ENCODE measurements at places on chromosomes 3 and 15.
A peak's percentile ranks its signal among the peaks of the same experiment; 100 is the strongest.

GRCh38 chr3:160169139-160169976 lies 55.9 kb upstream of the C3orf80 start:
- DNase-seq, result peak; percentile 92

DNA sequence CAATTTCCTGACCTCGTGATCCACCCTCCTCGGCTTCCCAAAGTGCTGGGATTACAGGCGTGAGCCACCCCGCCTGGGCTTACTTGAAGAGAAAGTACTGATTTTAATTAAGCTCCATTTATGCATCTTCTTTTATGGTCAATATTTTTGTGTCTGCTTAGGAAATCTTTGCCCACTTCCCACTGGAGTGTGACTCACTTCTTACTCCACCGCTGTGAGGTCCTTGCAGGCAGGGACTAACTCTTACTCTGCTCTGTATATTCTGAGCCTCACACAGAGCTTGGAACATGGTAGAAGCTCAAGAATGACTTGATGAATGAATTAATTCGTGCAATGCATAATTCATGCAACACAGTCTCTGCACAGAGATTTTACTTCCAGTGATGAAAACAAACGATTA lies 2.9 kb upstream of the TM4SF19 start:
- peak; percentile 58 for DNase-seq

GRCh38 chr3:195096053-195096452 lies 174.9 kb downstream of the XXYLT1 start:
- no peak for DNase-seq

DNA sequence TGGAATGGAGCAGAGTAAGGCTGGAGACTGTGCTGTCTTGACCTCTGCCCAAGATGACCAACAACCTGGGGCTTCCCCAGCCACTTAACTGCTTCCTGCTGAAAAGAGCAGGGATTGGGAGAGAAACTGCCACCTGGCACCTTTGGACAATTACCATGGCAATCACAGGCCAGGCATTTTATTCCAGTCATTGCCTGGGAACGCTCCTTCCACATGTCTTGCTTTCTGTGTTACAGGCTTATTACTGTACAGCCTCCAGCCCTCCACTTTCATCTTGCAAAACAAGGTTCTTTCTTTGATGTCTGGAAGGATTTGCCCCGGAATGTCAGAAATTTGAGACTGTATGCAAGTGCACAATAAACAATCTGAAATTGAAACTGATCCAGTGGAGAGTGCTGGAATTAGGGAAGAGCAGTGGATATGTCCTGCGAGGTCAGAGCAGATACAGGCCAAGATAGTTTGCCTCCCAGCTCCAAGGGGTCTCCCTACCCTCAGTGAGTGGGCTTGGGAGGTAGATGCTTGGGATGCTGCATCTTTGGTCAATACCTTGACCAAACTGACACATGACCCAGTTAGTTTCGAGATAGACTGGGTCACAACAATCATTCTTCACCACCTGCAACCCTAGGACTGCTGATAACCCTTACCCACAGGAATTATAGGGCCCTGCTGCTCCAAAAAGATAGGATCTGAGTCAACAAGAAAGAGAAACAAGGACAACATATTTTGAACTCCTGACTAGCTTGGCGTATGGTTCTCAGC lies 2.7 kb downstream of the PPP1R14D start:
- DNase-seq, result no peak

GRCh38 chr15:46652266-46652665 lies 1017.4 kb downstream of the SQOR start:
- no peak for DNase-seq

GRCh38 chr3:58899159-58899952 lies 150.5 kb downstream of the CFAP20DC start:
- peak; percentile 13 for DNase-seq

DNA sequence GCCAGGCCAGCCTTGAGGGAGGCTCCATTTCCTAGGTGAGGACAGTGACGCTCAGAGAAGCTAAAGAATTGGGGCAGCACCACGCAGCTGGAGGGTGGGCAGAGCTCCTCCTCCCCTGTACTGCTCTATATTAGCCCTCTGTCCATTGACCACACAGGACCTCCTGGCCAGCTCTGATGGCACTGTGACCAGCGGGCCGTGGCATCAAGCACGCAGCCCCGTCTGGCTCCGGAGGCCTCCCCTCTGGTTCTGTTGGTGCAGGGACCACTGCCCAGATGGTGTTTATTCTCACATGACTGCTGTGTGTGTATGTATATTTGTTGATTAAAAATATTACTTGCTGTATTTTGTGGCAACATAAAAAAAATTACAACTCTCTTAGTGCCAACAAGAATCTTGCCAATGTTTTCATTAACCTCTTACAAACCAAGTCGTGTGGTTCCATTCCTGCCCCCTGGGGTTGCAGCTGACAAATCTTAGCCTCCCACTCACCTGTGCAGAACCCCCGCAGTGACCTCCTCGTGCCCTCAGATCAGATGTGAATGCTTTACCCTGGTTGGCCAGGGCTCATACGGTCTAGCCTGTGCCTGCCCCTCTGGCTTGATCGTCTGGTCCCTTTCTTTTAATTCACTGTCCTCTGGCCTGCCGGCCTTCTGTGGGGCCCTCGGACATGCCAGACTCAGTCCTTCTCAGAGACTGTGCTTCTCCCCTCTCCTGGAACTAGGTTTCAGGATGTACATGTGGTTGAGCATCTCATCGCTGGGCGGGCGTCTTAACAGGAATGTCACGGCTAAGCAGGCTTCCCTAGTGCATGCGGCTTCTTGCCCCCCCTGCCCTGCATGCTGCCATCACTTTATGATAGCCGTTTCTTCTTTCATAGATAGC lies 14.8 kb downstream of the CHCHD6 start:
- DNase-seq, result no peak

DNA sequence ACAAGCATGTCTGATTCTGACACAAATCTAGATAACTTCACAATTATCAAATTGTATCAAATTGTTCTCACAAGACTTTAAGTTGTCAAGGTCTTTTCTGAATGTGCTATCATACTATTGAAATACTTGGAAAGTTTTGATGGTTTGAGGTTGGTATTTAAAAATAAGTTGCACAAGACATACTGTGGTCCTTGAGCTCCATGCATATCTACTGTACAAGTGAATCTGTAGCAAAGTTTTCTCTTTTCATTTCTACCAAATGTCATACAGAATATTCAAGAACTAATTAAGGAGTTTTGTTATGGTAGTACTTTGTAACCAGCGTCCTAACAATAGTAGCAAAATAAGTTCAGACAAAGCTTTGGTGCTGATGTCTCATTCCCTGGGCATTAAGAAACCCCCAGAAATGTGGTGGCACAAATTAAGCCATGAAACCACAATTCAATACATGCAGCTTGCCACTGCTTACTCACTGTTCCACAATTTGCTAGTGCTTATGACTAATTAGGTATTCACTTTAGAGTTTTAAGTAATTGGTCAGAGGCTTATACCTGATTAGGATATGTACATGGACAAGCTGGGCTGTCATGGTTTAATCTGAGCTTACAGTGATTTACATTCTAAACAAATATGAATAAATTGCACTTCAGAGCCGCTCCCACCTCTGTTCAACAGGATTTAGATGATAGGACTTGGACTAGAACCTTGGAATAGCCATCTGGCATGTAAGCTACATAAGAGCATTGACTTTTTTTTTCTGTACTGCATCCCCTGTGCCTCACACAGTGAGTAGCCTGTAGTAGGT lies 8.8 kb downstream of the TBC1D23 start:
- DNase-seq, result peak; percentile 97

- DNase-seq, result no peak
Measured at GRCh38 chr15:69992348-69992747, 105.4 kb downstream of the TLE3 start.

DNA sequence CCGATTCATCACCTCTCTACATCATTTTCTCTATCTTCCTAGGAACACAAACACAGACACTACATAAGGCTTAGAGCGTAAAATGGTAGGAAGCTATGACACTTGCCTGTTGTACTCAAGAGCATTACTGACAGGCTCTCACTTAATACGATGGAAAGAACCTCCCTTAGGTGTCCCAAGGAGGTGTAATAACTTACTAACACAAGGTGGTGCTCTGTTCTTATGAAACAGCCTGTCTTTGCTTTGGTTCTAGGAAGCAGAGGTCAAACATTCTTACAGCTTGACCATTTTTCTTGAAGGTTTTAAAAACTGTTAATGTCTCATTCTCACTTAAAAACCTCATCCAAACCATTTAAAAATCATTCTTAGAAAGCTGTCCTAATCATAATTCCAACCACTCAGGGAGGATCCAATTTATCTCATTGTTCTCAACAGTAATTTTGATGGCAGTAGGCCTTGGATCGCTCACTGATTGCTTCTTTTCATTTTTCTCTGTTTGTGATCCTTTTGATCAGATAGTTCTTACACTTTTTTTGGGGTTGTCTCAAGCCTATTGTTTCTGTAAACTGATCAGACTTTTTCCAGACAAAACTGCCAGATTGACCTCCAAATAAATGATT lies 317.8 kb upstream of the AGTR1 start:
- DNase-seq, result peak; percentile 65

GRCh38 chr3:71786217-71786549 lies 1.2 kb upstream of the PROK2 start:
- DNase-seq, result no peak

GRCh38 chr15:98858610-98859023 lies 149.0 kb downstream of the PGPEP1L start:
- no peak for DNase-seq

- peak; percentile 31 for DNase-seq
Measured at GRCh38 chr3:31980530-31981205, 394 bp downstream of the OSBPL10 start.

GRCh38 chr15:86493884-86494283 lies 414.2 kb downstream of the AGBL1 start:
- DNase-seq, result no peak

- peak; percentile 95 for DNase-seq
Measured at GRCh38 chr3:128549283-128550112, 56.5 kb upstream of the GATA2 start.

DNA sequence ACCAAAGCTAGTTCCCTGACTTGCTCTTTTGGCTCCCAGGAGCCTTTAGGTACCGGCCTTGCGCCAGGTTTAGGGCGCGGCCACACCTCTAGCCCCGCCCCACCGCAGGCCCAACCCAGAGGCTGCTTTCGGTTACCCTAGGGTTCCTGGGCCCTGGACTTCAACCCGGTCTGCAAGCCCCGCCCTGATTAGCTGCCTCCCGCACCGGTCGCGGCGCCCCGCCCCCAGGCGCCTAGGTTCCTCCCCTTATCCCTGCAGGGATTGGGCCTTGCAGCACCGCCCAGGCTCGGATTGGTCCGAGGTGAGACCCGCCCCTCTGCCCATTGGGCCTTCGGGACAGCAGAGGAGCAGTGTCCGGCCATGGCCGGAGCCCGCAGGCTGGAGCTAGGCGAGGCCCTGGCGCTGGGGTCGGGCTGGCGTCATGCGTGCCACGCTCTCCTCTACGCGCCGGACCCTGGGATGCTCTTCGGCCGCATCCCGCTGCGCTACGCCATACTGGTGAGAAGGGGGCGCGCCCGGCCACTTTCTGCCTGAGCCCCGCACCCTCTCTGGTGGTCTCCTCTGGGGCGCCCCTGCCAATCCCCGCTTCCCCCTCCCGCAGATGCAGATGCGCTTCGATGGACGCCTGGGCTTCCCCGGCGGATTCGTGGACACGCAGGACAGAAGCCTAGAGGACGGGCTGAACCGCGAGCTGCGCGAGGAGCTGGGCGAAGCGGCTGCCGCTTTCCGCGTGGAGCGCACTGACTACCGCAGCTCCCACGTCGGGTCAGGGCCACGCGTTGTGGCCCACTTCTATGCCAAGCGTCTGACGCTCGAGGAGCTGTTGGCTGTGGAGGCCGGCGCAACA lies at the start of gene NUDT16:
TSS of gene NUDT16 (plus strand) at position 330 of the 847 bp plus-strand sequence. CDS start at position 361, 31 bp downstream.
- DNase-seq, result peak; percentile 97

GRCh38 chr3:197736010-197736490 lies 654 bp downstream of the RUBCN start:
- no peak for DNase-seq

DNA sequence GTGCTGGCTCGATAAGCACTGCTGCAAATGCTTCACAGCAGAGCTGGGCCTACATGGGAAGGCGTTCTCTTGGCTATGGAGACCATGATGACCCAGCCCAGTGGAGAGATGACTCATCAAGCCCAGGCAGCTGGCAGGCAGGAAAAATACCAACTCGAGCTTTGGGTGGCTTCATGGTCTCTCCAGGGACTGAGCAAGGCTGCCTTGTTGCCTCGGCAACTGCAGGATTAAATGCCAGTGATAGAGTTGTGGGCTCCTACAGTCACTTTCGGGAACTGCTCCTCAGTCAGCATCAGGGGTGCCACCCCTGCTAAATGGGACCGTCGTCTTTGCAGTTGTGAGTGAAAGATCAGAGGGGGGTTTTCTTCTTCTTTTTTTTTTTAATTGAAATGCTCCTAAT lies 54.6 kb upstream of the MYZAP start:
- peak; percentile 66 for DNase-seq
